ENCODE measurements at places on chromosomes 4 and X.

GRCh38 chr4:139791681-139792080 lies 126.1 kb downstream of the MGST2 start:
- H3K27me3 ChIP-seq = no peaks in the 10 kb centered on the region
- H3K27ac ChIP-seq = no peak overlapping the region
- no peaks in the 10 kb centered on the region for H3K36me3 ChIP-seq
- no peaks in the 10 kb centered on the region for H3K4me1 ChIP-seq
- no peak for DNase-seq

DNA sequence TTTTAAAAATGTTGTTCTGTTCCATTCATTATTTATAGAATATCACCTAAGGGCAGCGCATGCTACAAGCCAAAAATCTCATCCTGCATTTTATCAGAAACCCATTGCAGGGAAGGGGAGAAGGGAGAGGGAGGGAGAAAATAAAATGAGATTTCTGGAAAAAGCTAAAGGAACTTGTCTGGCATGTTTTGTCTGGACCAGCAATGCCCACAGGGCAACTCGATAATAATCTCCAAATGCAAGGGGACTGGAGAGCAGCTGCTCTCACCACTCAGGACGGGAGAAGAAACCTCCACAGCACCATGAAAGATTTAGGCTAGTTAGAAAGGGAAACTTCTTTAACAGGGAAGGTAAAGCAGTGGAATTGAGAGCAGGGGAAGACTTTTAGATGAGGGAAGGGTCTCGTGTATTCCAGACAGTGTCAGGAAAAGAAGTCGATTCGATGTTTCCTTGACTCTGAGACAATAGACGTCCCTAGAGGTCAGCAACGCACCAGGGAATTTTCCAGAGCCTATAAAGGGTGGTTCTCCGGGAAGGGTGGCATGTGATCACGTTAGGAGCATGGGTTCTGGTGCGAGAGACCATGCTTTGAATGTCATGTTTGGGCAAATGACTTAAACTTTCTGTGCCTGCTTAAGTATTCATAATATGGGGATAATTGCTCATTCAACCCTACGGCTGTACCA lies 132.2 kb upstream of the NDP start:
- no peak overlapping the region for H3K27ac ChIP-seq
- H3K36me3 ChIP-seq = no peaks in the 10 kb centered on the region
- no peak overlapping the region for H3K4me3 ChIP-seq
- H3K4me1 ChIP-seq = no peaks in the 10 kb centered on the region

DNA sequence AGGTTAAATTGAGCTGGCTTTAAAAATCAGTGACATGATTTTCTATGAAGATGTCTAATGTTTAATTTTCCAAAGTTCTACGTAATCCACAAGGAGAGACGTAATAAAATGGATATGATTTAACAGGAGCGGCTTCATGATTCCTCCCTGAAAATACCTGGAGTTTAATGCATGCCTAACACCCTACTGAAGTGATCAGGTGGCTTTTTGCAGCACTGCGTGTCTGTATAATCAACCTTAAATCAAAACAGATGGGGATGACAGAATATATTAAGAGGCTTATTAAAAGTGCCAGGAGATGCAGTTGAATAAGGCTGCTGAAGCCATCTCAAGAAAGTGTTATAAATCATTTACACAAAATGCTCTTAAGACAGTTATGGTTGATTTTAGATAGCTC lies 112.4 kb upstream of the TLR3 start:
- no peak overlapping the region for H3K27ac ChIP-seq
- H3K4me3 ChIP-seq = no peak overlapping the region
- H3K36me3 ChIP-seq = no peaks in the 10 kb centered on the region
- no peaks in the 10 kb centered on the region for H3K4me1 ChIP-seq
- no peaks in the 10 kb centered on the region for H3K27me3 ChIP-seq

GRCh38 chr4:149719357-149719756 lies 96.3 kb downstream of the IQCM start:
- H3K27me3 ChIP-seq = no peaks in the 10 kb centered on the region
- H3K36me3 ChIP-seq = no peaks in the 10 kb centered on the region
- H3K4me3 ChIP-seq = no peak overlapping the region
- no peak overlapping the region for H3K27ac ChIP-seq
- DNase-seq = no peak
- no peaks in the 10 kb centered on the region for H3K4me1 ChIP-seq

- H3K4me3 ChIP-seq = no peak overlapping the region
- DNase-seq = no peak
- H3K36me3 ChIP-seq = no peaks in the 10 kb centered on the region
- H3K4me1 ChIP-seq = no peaks in the 10 kb centered on the region
Measured at GRCh38 chr4:134057356-134057755, 144.2 kb downstream of the PABPC4L start.

GRCh38 chrX:68651110-68651509 lies 3.6 kb downstream of the STARD8 start:
- H3K27ac ChIP-seq = no peak overlapping the region
- no peak for DNase-seq
- H3K4me3 ChIP-seq = no peak overlapping the region
- H3K36me3 ChIP-seq = no peaks in the 10 kb centered on the region
- peaks cover 3% of the 10 kb centered on the region for H3K4me1 ChIP-seq
- H3K27me3 ChIP-seq = no peaks in the 10 kb centered on the region

- no peak overlapping the region for H3K4me3 ChIP-seq
- no peaks in the 10 kb centered on the region for H3K36me3 ChIP-seq
- no peak for DNase-seq
- H3K27ac ChIP-seq = no peak overlapping the region
Measured at GRCh38 chrX:80578517-80579105, 158.4 kb downstream of the TENT5D start.

GRCh38 chrX:96834137-96834536 lies 49.6 kb upstream of the RPA4 start:
- no peaks in the 10 kb centered on the region for H3K4me1 ChIP-seq
- no peak overlapping the region for H3K4me3 ChIP-seq
- no peak for DNase-seq
- H3K27ac ChIP-seq = no peak overlapping the region

DNA sequence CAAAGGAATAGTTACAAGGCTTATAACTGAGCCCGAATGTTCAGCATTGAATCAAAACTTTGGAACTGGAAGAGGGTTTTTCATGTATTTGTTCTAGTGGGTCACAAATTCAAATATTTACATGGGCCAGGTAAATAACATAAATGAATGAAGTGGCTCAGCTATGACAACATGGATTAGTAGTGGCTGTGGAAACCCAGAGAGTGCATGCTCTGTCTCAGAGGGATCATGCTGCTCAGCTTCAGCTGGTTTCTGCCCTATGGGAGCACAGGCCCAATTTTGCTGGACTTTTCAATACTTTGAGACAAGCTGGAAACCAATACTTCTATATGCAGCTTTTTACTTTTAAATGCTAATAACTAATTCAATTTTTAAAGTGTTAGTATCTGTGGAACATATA lies 394.0 kb upstream of the TEX13C start:
- no peak for DNase-seq
- H3K4me1 ChIP-seq = no peaks in the 10 kb centered on the region
- no peak overlapping the region for H3K4me3 ChIP-seq
- H3K27ac ChIP-seq = no peak overlapping the region
- H3K27me3 ChIP-seq = no peaks in the 10 kb centered on the region
- H3K36me3 ChIP-seq = no peaks in the 10 kb centered on the region

DNA sequence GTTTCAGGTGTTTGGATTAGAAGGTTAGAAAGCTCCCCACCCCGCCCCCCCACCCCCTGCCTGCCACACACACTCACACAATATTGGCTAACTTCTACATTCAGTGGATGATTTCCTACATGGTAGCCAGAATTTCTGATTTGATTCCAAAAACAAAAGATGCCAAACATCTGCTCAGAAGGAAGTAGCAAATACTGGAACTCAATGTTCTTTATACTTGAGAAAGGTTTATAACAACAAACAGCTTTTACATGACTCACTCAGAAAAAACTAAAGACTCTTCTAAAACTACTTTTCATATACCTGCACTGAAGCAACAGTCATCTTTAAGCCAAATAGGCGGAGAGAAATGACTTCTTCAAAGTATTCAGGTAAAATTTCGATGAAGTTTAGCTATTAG lies 750.5 kb upstream of the POU3F4 start:
- H3K4me3 ChIP-seq = no peak overlapping the region
- no peak for DNase-seq
- no peaks in the 10 kb centered on the region for H3K4me1 ChIP-seq
- H3K36me3 ChIP-seq = no peaks in the 10 kb centered on the region
- no peaks in the 10 kb centered on the region for H3K27me3 ChIP-seq

DNA sequence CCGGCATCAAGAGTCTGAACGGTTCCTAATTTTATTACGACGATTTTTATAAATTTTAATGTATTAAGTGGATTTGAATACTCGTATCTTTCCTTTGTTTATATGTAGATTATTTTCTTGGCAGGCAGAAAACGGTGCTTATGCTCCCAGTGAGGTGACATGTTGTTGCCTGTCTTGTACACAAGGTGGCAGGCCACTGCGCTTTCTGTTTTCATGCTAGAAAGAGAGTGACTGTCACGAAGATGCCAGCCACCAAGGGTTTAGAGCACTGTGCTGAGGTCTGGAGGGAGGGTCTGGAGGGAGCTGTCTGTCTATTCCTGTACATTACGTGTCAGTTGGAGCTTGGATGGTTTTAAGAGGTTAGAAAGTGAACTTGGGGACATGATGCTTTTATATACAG lies 87.7 kb downstream of the SHROOM2 start:
- H3K4me3 ChIP-seq = no peak overlapping the region
- DNase-seq = peak; percentile 31
- no peaks in the 10 kb centered on the region for H3K27me3 ChIP-seq
- H3K36me3 ChIP-seq = no peaks in the 10 kb centered on the region
- no peak overlapping the region for H3K27ac ChIP-seq

DNA sequence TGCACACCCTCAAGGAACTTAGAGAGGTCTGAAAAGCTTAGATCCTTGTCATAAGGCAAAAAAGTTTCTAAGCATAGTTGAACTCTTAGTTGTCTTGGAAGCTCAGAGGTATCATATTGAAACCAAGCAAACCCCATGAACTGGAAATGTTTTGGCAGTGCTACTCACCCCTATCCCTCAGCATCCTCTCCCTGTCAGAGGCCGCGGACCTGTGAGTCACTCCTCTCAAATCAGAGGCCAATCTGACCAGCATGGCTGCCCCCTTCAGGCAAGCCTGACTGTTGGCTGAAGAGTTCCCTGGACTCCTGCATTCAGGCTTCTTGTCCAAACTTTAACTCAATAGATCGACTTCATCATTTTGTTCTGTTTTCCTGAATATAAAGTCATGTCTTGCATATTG lies 69.4 kb downstream of the KCNIP4 start:
- H3K27me3 ChIP-seq = no peaks in the 10 kb centered on the region
- H3K4me1 ChIP-seq = no peaks in the 10 kb centered on the region
- DNase-seq = no peak
- H3K27ac ChIP-seq = no peak overlapping the region
- no peak overlapping the region for H3K4me3 ChIP-seq
- H3K36me3 ChIP-seq = no peaks in the 10 kb centered on the region
